ENCODE measurements at places on chromosomes 3 and 15.

DNA sequence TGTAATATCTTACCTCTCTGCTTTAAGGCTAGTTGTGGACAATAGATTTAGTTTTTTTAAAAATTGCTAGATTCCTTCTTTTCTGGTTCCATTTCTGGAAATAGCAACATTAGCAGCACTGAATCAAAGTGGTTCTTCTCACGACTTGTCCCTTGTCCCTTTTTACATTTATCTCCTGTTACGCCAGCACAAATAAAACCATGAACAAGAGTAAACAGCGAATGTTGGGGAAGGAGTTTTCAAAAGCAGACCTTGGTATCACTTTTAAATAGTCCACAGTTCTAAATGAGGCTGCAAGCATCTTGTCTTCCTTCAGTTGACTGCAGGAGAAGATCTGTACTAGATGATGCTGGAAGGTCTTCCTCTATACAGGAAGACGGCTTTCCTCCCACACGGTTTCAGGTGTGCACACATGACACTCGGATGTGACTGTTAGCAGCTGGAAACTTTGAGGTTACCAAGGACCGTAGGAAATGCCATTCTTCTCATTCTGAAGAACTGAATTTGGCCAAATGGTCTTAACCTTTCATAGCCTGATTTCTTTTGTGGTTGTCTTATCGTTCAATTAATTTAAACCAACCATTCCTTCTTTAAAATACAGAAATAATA, 251.0 kb upstream of the ICE2 start:
- no peak for DNase-seq

- peak; percentile 18 for DNase-seq
Measured at GRCh38 chr3:88979760-88980159, 127.7 kb upstream of the EPHA3 start.

- DNase-seq, result peak; percentile 89
Measured at GRCh38 chr15:79644091-79644490, 212.0 kb downstream of the MINAR1 start.

DNA sequence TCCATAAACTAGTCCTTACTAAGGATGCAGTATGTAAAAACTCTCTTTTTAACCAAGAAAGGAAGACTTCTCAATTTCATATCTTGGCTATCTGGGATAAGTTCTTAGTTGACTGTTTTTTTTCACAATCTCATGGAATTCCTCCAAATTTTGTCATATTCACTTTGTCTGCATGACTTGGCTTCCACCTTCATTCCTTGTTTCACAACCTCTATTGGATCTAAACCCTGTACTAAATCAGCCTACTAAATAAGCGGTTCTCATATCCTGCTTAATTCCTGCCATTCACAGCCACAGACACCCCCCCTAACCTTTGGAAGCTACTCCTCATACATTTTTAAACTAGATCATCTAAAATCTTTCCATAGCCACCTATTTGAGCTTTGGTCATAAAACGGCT, 370.6 kb upstream of the NAALADL2 start:
- no peak for DNase-seq

DNA sequence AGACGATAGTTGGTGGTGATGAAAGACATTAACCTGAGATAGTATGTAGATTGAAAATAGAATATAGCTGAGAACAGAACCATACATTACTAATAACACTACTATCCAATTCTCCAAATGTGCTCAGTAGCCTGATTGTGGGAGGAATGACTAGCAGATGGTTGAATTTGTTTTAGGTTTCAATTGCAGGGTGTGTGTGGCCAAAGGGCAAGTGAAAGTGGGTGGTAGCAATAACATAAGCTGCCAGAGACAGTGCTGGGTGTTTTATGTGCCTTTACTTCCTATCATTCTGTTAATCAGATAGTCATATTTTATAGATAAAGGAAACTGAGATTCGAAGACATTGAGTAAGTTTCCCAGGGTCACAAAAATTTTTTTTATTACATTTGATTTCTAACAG, 249.5 kb upstream of the ARL6 start:
- DNase-seq, result no peak

DNA sequence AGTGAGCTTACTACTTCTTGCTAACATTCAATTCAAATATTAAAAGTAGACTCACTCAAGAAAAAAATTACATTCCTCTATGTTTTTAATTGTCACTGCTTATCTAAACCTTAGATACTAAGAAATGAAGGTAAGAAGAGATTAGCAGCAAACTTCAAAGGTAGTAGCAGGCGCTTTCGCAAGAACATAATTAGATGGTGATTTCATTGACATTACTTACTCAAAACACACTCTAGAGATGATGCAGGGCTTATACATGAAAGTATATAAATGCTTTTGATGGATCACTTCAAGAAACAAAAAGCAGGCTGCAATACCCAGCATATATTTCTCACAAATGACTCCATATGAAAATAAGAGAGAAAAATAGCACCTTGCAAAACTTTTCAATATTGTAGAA, 86.8 kb downstream of the FSIP1 start:
- no peak for DNase-seq

DNA sequence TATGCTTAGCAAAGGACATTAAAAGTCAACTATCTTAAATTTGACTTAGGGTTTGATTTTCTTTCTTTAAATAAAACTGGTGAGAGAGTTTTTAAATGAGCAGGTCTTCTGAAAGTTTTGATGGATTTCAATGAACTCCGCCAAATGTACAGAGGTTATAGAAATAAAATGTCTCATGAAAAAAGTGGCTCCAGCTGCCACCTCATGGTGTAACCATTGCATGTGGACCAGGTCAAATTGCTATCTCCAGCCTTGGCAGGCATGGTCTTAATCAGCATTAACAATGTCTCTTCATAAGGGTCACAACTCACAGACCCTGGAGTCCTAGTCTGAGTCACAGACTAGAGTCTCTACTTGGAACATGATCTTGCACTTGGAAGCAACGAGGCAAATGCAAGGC, 182.3 kb downstream of the ADAMTS17 start:
- peak; percentile 4 for DNase-seq

GRCh38 chr15:77550301-77551251, 82.1 kb downstream of the LINGO1 start:
- DNase-seq, result peak; percentile 56

GRCh38 chr3:33132019-33132360, 18.2 kb downstream of the CRTAP start:
- DNase-seq, result no peak

DNA sequence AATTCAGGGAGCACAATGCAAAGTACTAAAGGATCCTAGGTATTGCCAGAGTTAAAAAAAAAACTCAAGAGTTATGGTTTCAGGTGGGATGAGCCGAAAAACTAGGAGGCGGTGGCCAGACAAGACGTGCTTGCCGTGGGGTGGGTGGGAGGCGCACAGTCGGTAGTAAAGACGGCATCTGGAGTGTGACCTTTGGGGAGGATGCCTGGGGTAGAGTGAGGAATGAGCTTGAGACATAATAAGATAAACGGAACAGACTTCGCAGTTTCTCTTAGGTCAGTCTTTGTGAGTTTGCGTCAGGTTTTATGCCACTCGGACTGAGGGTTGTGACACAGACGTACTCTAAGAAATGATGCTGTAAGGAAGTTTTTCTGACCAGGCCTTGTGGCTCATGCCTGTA, 139.6 kb downstream of the LRRK1 start:
- no peak for DNase-seq

DNA sequence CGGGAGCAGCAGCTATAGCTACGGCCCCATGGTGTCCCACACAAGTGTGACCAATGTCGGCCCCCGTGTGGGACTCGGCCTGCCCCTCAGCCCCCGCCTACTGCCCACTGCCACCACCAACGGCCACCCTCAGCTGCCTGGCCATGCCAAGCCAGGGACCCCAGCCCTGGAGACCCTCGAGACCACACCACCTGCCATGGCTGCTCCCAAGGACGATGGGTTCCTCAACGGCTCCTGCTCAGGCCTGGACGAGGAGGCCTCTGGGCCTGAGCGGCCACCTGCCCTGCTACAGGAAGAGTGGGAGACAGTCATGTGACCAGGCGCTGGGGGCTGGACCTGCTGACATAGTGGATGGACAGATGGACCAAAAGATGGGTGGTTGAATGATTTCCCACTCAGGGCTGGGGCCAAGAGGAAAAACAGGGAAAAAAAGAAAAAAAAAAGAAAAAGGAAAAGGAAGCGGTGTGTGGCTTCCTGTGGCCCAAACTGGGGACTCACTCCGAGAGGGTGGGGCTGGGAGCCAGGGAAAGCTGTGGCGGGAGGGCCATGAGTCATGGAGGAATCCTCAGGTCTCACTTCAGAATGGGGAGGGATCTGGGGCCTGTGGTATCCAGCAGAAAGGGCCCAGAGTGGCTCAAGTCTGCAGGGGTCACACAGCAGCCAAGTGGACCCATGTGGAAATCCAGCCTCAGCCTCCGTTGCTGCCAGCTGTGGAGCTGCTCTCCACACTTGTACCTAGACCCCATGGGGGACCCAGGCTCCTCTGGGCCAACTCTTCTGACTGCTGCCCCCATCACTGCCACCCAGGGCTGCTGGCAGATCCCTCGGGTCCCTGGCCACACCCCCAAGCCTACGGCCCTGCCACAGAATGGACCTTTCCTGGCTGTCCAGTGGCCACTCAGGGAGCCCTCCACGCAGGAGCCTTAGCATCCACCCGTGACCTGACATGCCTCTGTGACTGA, 26.1 kb downstream of the PTH1R start:
- DNase-seq, result peak; percentile 78

DNA sequence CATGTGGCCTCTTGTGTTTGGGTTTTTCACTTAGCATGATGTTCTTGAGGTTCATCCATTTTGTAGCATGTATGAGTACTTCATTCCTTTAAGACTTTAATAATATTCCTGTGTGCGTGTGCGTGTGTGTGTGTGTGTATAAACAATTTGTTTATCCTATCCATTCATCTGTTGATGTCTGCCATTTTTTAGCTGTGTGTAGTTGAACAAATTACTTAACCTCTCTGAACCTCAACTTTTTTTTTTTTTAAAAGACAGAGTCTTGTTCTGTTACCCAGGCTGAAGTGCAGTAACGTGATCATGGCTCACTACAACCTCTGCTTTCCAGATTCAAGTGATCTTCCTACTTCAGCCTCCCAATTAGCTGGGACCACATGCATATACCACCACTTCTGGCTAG, 47.3 kb downstream of the EBLN2 start:
- no peak for DNase-seq

- DNase-seq, result peak; percentile 50
Measured at GRCh38 chr3:161413127-161413854, 42.0 kb upstream of the SPTSSB start.

GRCh38 chr3:55558316-55558715, 71.2 kb upstream of the WNT5A start:
- peak; percentile 36 for DNase-seq

DNA sequence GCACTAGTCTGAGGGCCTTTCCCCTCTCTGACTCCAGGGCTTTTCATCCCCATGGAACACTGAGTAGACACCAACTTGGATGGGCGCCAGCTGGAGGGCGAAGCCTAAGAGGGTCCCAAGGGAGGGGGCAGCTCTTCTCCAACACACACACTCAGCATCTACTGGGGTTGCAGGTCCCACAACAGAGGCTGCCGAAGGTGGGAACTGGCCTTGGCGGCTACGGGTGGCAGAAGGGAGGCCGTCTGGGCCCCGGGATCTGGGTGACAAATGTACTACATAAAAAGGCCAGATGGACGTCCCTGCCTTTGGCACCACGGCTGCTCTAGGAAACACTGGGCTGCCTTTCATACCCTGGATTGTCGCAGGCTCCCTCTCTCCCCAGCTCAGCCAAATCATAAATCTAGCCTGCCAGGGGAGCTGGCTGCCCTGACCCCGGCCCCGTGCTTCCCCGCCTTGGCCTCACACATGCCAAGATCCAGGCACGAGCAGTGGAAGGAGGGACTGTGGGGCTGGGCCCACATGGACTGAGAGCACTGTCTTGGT, 31.5 kb downstream of the SEMA5B start:
- DNase-seq, result no peak

DNA sequence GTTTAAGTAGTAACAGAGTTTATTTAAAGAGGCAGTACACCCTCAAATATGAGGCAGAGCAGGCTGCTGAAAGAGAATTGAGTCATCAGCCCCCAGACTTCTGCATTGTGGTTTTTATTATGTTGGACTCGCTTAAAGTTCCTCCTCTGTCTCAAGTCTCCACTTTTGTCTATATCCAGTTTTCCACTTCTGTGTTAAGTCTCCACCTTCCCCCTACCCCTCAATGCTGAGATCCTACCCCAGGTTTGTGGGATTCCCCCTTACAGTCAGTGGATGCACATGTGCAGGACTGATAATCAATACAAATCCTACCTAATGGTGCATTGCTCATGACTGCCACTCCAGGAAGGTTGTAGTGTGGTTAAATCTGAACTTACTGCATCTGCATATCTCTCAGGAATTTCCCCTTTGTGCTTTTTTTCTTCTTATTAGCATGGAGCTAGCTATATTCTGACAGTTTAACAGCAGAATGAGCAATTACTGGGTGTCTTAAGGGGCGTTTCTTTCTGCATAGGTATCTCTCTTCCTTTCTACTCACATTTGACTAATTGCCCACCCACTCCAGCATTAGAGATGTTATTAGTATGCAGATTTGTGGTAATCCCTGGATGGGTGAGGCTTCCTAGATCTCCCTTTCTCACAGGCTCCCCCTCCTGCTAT, 11.9 kb upstream of the CD200R1L start:
- DNase-seq, result peak; percentile 7

- no peak for DNase-seq
Measured at GRCh38 chr3:32992310-32992686, 40.9 kb downstream of the CCR4 start.

Data from fibroblast of skin of scalp (primary cell).